ENCODE measurements at places on chromosomes 6 and 20.

GRCh38 chr20:24382331-24382730 lies 87.1 kb upstream of the SYNDIG1 start:
- no peak for DNase-seq

DNA sequence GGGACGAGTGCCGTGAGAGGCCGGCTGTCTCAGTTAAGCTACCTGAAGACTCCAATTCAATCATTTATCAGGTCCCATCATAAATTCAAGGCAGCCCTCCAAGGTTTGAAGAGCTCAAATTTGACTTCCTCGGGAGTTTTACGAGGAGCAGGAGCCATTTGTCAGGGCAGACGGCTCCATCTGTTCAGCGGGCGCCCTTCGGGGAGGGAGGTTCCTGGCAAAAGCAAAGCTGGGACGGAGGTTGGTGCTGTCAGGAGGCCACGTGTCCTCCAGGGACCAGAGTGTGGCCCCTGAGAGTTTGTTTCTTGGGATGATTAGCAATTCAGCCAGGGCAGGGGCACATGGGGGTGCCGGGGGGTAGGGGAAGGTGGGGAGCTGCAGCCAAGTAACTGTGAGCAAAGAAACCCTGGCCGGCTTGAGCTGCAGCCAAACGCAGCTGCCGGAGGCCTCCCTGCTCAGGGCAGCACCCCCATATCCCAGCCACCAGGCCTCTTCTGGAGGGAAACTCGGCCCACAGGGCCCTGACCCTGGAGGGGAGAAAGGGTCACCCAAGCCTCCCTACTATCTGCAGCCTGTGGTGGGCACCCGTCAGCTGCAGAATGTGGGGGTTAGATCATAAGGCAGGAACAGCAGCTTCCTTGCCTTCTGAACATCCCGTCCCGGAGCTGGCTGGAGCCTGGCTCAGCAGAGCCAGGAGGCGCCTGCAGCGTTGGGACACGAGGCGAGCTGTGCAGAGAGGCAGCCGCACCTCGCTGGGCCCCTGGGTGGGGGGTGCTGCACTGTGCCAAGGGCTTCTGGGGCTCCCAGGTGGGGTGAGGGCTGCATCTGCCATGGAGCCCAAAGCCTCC lies 63.6 kb upstream of the GATA5 start:
- DNase-seq = no peak

DNA sequence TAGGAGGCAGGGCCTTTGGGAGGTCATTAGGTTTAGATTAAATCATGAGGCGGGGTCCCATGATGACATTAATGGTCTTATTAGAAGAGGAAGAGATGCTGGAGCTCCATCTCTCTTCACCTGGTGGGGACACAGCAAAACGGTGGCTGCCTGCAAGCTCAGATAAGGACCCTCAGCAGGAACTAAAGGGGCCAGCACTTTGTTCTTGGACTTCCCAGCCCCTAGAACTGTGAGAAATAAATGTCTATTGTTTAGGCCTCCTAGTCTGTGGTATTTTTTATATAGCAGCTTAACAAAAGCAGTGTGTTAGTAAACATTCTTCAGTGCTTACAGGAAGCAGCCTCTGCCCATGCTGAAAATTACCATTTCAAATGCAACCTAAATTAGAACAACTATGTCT lies 157.6 kb downstream of the FOXA2 start:
- no peak for DNase-seq

DNA sequence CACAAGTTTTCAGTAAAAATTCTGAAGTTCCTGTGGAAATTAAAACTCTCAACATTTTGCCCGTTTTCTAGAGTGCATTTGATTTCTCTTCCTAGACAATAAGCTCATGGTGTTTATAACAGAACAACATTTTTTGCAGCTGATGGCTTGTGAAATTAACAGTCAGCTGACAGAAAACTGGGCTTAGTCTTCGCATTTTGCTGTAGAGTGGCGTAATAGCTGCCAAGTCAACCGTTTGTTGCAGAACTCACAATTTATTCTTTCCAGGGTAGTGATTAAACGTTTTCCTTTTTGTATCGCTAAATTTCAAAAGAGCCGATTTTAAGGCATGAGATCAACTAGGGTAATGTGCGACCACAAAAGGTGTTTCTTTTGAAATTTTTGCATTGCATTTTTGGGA lies 1.4 kb downstream of the SPO11 start:
- no peak for DNase-seq

DNA sequence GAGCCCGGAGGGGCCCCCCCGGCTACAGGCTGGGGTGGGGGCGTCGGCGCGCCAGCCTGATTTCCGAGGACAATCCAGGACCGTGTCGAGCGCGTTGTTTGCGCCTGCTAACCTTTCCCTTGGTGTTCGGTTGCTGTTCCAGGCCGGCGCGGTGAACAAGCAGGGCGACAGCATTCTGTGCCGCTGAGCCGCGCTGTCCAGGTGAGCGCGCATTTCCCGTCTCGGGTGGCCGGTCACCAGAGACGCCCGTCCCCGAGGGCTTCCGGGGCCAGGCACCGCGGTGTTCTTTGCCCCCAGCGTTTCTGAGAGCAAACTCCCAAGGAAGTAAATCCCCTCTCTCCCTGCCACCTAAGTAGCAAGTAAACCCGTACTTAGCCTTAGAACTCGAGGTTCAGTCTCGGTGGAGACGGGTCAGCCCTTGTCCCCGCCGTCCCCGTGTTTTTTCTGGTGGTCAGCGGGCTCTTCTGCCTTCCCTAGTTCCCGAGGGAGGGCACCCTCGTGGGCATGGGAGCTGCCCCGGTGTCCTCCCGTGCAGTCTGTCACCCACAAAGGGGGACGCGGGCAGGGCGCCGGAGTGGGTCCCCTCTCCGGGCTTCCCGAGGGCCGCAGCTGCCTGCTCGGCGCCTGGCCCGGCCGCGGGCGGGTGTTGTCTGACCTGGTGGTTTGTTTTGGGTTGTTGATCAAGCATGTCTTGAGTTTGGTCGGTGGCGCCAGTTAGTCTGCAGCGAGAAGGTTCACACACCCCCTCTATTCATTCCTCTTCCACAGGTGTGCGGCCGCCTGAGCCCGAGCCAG lies 1.5 kb downstream of the ID4 start:
- DNase-seq = no peak

DNA sequence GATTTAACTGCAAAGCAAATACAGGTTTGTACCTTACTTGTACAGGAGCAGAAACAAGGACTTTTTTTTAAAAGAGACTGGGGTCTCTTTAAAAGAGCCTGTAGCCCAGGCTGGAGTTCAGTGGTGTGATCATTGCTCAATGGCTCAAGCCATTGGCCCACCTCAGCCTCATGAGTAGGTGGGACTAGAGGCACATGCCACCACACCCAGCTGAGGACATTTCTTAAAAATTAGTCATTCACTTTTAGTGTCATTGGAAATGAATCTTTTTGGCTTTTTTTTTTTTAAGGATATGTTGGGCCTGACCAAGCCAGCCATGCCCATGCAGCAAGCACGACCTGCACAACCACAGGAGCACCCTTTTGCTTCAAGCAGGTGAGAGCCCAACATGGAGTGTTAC lies 16.9 kb downstream of the SEC23B start:
- DNase-seq = peak; percentile 55

DNA sequence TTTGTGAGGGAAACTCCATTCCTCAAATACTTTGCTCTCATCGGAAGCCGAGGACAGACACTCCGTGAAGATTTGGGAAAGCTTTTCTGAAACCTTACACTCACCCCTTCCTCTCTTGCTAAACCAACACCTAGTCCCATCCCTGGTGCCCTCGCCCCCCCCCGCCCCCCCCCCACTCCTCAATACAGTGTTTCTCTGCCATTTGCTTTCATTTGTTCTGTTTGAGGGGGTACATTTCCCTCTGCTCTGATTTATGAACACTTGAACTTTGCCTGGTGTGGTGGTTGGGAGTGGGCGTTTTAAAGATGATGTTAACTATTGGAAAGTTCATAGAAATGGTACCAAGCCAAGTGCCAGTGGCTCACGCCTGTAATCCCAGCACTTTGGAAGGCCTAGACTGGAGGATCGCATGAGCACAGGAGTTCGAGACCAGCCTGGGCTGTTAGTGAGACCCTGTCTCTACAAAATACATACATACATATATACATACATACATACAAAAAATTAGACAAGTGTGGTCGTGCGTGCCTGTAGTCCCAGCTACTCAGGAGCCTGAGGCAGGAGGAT lies 1.1 kb downstream of the RAB32 start:
- DNase-seq = peak; percentile 23
